ENCODE measurements at places on chromosomes 6 and 20.

- DNase-seq, result no peak
These were observed 32.3 kb downstream of the SNAP25 start for GRCh38 chr20:10250902-10251301.

- no peak for DNase-seq
These were observed 99.1 kb downstream of the TFAP2A start for GRCh38 chr6:10315658-10316372.

DNA sequence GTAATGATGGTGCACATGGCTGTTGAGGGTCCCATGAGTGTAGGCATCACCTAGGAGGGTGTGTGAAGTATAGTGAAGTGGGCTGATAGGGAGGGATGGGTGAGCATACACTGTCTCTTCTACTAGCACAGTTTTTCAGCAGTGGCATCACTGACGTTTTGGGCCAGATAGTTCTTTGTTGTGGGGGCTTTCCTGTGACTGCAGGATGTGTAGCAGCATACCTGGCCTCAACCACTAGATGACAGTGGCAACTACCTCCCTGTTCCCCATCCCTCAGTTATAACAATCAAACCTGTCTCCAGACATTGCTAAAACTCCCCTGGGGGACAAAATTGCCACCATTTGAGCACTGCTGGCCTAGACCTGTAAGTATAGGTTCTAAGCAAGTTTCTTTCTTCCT lies 239.0 kb downstream of the FOXC1 start:
- no peak for DNase-seq

- DNase-seq, result no peak
These were observed 5.6 kb upstream of the GLO1 start for GRCh38 chr6:38708496-38708895.

- DNase-seq, result no peak
These were observed 665.5 kb downstream of the TENT5A start for GRCh38 chr6:81086991-81087390.

- no peak for DNase-seq
These were observed 5.1 kb upstream of the TMEM244 start for GRCh38 chr6:129866256-129866655.

- no peak for DNase-seq
These were observed 142.3 kb downstream of the TBXT start for GRCh38 chr6:166025149-166025898.

- DNase-seq, result no peak
These were observed 38.8 kb downstream of the PLN start for GRCh38 chr6:118586746-118587485.

All from OCI-LY7 (cell line).